ENCODE measurements at places on chromosomes 12 and 14.
A peak's percentile ranks its signal among the peaks of the same experiment; 100 is the strongest.

- DNase-seq: no peak
Observed at GRCh38 chr14:90213099-90213748, 43.1 kb upstream of the PSMC1 start.

- DNase-seq: no peak
Observed at GRCh38 chr12:100339071-100339470, 17.8 kb upstream of the SLC17A8 start.

- no peak for DNase-seq
Observed at GRCh38 chr12:67590149-67590790, 58.3 kb upstream of the DYRK2 start.

DNA sequence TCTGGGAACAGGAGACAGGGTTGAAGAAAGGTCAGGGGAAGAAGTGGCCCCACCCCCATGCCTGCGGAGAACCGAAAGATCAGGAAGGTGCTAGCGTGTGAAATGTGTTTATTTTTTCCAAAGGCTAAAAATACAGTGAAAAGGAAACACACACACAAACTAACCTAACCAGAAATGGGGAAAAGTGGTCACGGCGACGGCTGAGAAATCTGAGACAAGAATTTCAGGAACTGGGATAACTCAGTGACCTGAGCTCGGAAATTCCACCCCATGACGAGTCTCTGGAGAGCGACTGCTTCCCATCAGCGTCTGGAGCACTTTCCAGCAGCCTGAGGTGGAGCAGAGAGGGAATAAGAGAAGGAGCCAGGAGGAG is 16.6 kb upstream of the RND1 start:
- peak; percentile 26 for DNase-seq

GRCh38 chr12:77995436-77996167 is 164.9 kb downstream of the NAV3 start:
- DNase-seq: no peak

DNA sequence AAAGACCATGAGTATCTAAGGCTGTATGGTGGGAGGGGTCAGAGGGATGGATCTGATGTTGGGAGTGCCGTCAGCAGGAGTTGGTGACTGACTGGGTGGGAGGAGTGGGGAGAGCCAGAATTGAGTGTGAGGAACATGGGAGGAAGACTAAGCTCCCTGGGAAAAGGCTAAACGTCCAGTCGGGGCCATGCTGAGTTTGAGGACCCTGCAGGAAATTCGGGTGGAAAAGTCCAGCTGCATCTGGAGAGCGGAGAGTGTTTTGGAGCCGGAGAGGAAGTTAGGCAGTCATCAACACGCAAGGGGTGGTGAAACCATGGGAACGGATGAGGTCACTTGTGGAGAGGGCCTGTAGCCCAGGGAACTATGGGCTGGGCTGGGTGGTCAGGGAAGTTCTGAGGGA is 60.9 kb downstream of the ELK3 start:
- DNase-seq: no peak

GRCh38 chr14:73741876-73742519 is 27.8 kb upstream of the PNMA1 start:
- DNase-seq: peak; percentile 74

GRCh38 chr14:33985242-33985641 is 34.4 kb upstream of the EGLN3 start:
- no peak for DNase-seq

GRCh38 chr14:52314595-52315354 is 663 bp downstream of the PTGER2 start:
- DNase-seq: peak; percentile 79

GRCh38 chr12:95989504-95990123 is 6.5 kb downstream of the HAL start:
- DNase-seq: no peak

GRCh38 chr14:105144026-105144665 is 24.4 kb downstream of the JAG2 start:
- no peak for DNase-seq

DNA sequence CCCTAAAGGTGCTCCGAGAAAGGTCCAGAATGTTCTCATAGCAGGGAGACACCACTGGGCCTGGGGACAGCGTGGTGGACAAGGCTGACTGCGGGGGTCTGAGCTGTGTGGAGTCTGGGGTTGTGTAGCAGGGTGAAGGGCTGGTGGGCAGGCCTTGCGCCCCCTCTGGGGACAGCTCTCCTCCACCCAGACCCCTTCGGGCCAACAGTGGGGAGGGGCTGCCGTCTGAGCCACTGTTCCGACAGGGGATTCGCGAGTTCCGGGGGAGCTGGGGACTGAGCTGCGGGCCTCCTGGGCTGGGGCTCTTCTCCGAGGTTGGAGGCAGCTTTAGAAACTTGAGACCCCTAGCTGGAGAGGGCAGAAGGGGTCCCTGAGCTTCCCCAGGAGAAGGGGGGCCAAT is 32.1 kb downstream of the NCKAP5L start:
- no peak for DNase-seq

GRCh38 chr14:29222671-29223268 is 456.2 kb downstream of the FOXG1 start:
- DNase-seq: peak; percentile 57
